ENCODE measurements at places on chromosomes 2 and 18.

DNA sequence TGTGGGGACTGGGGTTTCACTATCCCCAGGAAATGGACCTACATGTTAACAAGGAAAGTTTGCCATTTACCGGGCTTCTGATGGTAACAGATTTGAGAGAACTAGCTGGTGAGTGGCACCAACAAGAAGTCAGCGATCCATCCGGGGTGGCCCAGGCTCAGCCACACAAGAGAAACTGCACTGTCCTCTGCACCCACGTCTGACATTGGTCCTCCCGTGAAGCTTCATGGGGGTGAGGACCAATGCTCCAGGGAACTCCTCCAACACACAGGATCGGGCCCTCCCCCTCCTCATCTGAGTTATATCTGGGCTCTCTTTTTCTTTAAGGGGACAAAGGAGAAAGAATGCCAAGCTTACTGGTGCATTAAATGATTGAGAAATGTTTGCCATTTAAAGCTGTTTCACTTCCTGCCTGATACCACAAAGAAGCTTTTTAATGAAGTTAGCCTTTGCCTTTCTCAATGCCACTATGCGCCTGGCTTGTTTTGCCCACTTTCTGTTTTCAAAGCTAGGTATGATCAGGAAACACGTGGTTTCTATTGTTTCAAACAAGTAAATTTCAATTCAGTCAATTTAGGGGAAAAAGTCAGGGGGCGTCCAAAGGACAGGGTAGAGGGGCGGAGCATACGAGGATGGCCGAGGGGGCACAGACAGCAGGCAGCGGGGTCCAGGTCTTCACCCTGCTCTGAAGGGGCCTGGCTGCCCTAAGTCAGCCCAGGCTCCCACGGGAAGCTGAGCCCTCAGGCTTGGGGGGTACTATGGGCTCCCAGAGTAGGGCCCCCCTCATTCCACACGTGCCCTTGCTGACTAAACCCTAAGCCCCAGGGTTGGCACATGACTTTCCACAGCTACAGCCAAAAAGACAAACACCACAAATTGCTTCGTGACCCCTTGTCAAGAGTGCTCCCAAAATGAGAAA is 204.0 kb upstream of the ID2 start:
- no peak for DNase-seq

- no peak for DNase-seq
These were observed 122.2 kb upstream of the PXDN start for GRCh38 chr2:1866402-1867111.

- DNase-seq, result no peak
These were observed 209.8 kb downstream of the CD226 start for GRCh38 chr18:69737851-69738250.

- DNase-seq, result peak; percentile 67
These were observed 54.4 kb downstream of the EPHA4 start for GRCh38 chr2:221517696-221518151.

- no peak for DNase-seq
These were observed 727 bp downstream of the ZFAND2B start for GRCh38 chr2:219207134-219207883.

DNA sequence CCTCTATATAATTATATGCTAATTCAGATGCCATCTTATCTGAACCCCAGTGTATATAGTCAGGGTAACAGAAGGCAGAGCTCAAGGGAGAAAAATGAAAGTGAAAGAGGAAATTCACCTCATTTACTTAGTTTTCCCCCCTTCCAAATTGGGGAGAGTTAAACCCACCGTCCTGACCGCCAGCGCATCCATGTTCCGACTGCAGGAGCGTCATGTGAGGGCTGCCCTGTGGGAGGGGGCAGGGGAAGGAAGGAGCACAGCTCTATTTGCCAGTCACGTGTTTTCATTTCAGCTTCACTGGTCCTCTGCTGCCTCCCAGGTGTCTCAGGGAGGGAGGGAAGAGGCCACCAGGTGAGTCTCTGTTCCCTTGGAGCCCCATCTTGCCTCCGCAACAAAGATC is 13.2 kb downstream of the CNNM4 start:
- peak; percentile 22 for DNase-seq

- DNase-seq, result no peak
These were observed 36.7 kb upstream of the GPC1 start for GRCh38 chr2:240398661-240399267.

GRCh38 chr2:64533882-64534281 is 9.8 kb downstream of the AFTPH start:
- no peak for DNase-seq

GRCh38 chr2:70822843-70823242 is 2.4 kb upstream of the CLEC4F start:
- no peak for DNase-seq

- DNase-seq, result no peak
These were observed 40.4 kb upstream of the MRPL33 start for GRCh38 chr2:27730980-27731691.

- DNase-seq, result no peak
These were observed 48.6 kb downstream of the RNU4ATAC start for GRCh38 chr2:121579309-121579708.

- DNase-seq, result no peak
These were observed 40.4 kb downstream of the CLIP4 start for GRCh38 chr2:29155578-29155977.

GRCh38 chr2:31415421-31415820 is 879 bp upstream of the XDH start:
- no peak for DNase-seq

GRCh38 chr2:151860613-151861146 is 32.5 kb upstream of the ARL5A start:
- no peak for DNase-seq

DNA sequence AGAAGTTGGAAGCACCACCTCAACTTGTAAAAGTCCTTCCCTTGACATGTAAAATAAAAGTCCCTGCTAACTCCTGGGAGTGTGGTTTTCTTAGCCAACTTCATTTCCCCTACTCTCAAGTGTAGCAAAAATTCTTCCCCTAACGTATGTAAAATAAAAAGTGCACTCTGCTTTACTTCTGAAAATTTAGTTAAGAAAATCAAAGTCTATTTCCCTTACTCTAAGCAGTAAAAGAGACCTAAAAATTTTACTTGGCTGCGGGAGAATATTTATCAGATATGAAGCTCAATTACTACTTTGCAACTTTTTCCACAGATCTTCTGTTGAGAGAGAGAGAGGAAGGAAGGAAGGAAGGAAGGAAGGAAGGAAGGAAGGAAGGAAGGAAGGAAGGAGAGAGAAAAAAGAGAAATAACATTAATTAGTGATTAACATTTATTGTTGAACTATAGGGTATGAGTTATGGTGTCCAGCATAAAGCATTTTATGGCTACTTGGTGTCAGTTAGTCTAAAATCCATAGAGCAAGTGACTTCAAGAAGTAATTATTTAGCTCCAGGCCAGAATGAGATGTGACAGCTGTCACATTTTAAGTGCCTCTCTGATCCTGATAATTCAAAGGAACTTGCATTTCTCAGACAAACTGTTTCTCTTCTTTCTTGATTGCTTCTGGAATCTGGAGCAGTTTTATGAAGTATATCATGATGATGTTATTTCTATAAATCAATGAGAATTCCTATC is 210.3 kb downstream of the TMX3 start:
- DNase-seq, result no peak

GRCh38 chr2:151833984-151834383 is 5.8 kb upstream of the ARL5A start:
- DNase-seq, result no peak
